ENCODE measurements at places on chromosomes 7 and 10.

DNA sequence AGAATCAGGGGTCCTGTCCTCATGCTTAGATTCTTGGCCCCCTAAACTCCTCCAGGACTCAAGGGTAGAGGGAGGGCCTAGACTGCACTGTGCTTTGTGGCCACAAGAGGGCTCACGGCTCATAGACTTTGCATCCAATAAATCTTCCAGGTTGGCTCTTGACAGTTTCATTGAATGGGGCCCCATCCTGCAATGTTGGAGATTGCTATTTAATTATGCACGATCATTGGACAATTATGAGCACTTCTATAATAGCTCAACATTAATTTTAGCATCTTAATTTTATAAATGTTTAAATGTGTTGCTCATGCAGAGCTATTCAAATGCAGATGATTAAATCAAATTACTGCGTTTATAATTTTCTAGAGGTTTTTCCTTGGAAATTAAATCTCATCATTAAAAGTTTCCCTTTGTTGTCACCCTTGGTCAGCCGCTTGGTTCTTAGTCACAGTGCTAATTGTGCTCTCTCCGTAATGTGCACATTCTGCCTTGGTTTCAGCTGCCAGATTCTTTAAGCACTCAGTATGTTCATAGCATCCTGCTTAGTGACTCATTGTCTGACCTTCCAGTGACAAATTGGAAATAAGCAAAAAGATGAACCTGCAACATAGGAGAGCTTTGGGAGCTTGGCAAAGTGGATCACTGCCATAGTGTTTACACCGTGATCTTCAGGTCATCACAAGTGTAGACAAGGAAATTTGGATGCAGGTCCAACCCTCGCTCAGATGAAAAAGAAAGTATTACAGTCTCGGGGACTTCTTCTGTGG is 33.4 kb upstream of the PLPP4 start:
- no peak for DNase-seq

DNA sequence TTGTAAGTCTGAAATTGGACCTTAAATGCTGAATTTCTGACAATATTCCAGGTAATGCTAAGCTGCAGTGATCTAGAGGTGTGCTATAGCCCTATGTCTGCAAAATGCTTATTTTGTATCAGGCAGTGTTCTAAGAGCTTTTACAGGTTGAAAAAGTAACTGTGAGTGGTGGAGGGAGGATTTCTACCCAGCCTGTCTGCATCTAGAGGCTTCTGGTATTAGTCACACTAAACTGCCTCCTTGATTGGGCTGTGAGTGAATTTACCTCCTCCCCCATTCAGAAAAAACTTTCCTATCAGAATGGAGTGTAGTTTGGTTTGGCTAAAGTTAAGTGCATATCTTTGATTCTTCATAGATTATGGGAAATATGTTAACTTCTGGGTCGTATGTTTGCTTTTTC is 56.8 kb downstream of the BBS9 start:
- DNase-seq = no peak

DNA sequence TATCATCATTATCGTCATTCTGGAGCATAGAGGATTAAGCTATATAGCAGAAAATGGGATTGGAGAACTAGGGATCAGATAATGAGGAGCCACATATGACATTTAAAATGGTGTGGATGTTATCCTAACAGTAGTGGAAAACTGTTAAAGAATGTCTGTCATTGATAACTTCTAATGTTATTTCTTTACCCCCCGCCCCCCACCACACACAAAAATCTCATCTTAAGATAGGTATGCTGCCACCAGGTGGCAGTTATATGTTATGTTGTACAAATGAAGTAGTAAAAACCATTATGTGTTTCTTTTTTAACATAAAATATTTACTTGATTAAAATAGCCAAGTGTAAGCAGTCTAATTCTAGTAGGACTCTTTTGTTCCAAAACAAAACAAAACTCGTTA is 13.0 kb downstream of the AKAP9 start:
- no peak for DNase-seq

- no peak for DNase-seq
Measured at GRCh38 chr10:114541797-114542160, 116.3 kb downstream of the ABLIM1 start.

DNA sequence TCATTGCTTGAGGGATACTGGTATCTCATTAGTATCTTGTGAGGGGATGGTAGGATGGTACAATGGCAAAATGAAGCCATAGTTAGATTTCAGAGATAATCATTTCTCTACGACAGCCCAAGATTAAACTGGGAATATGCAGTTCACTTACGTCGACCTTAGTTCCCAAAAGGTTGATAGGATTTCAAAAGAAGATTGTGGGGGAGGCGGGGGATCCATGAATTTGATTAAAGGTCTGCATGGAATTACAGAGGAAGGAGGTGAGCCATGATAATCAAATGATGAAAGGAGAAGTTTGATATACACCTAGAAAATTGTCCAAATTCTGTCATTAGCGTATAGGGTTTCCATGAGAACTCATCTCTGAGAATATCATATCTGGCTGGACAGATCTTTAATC is 206.6 kb downstream of the CELF2 start:
- no peak for DNase-seq

DNA sequence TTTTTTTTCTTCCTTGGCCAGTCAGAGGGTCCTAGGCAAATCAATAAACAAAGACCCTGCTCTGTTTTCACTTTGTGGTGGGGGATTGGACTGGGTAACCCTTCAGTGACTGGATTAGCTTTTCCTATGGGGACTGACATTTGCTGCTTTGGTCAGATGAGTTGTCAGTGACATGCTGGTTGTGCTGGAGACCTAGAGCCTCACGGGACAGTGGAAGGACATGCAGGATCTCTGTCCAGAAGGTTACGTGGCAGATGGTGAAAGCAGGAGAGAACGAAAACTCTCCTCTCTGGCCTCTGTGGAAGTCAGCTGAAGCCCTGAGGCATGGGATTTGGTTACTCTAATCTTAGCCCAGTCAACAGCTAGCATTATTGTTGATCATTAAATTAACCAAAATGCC is 90.0 kb upstream of the BMPER start:
- no peak for DNase-seq

GRCh38 chr10:4474829-4475228 is 351.2 kb upstream of the AKR1E2 start:
- DNase-seq = no peak

- DNase-seq = no peak
Measured at GRCh38 chr10:8352171-8353075, 297.9 kb downstream of the GATA3 start.

GRCh38 chr7:90688810-90689209 is 92.7 kb downstream of the CDK14 start:
- no peak for DNase-seq

DNA sequence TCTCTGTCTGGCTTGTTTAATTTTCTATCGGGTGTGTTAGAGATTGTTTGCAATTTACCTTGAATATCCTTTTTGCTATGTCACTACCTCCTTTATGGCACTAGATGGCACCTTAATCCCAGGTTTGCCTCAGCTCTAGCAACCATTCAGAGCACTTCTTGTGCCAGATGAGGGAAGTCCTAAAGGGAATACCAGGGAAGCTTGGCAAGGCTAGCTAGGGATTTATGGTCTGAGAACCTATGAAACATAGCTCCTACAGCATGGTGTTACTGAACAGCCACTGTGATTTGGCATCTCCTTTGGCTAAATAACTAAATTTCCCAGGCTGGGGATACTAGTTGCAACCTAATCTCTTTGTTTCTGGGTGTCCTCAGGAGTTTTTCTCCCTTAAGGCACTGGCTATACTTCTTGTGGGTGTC is 69.0 kb upstream of the VOPP1 start:
- DNase-seq = peak; percentile 11

GRCh38 chr7:129906700-129907099 is 46.1 kb downstream of the UBE2H start:
- DNase-seq = no peak

DNA sequence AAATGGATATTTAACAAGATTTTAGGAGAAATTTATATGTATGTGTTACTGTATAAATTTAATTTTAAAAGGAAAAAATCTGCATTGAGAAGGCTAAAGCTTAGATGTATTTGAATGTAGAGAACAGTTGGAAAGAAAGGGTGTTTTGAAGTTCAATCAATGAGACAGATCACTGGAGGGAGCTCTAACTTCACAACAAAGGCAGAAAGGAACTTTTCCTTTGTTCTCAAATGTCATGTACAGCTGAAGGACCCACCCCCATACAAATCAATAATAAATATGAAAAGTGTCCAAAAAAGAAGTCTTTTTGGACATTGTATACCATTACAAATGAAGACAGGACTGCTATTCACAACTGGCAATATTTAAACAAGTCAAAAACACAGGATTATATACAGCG is 403.4 kb downstream of the DNAJB9 start:
- DNase-seq = peak; percentile 20

GRCh38 chr7:33539659-33540400 is 365.5 kb upstream of the BMPER start:
- DNase-seq = no peak

DNA sequence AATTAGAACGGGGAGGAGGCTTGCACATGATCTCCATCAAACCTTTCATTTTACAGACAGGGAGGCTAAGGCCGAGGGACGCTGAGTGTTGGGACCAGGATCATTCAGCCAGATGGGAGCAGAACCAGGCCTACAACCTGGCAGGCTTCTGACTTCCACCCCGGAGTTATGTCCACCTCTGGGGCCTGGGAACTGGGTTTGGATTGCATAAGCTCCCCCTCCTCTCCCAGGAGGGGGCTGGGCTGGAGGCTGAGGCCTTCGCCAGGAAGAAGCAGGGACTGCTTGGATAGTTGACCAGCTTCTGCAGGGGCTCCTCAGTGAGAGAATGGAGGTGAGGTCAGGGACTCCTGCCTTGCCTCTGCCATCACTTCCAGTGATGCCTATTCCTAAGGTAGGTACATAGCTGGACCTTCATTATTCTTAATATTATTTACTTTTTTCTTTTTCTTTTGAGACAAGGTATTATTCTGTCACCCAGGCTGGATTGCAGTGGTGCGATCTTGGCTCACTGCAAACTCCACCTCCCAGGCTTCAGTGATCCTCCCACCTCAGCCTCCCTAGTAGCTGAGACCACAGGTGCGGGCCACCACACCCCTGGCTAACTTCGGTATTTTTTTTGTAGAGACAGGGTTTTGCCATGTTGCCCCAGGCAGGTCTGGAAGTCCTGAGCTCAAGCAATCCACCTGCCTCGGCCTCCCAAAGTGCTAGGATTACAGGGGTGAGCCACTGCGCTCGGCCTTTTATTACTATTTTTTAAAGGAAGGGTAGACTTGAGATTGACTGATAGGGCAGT is 1.3 kb downstream of the SNX10 start:
- no peak for DNase-seq

DNA sequence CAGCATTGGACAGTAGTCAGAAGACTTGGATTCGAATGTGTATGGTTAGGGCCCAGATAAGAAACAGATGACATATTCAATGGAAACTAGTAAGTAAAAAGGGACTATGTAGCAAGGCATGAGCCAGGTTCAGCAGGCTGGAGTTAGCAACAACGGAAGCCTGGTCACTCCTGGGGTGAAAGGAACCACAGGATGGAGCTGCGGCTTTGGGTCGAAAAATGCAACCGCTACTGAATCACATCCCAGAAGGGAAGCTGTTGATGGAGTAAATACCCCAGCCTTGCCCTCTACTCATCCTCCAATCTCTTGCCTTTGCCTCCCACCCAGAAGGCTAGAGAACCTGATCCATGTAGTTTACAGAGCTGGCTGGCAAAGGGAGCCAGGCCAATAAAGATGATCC is 37.5 kb upstream of the EGR2 start:
- DNase-seq = no peak

DNA sequence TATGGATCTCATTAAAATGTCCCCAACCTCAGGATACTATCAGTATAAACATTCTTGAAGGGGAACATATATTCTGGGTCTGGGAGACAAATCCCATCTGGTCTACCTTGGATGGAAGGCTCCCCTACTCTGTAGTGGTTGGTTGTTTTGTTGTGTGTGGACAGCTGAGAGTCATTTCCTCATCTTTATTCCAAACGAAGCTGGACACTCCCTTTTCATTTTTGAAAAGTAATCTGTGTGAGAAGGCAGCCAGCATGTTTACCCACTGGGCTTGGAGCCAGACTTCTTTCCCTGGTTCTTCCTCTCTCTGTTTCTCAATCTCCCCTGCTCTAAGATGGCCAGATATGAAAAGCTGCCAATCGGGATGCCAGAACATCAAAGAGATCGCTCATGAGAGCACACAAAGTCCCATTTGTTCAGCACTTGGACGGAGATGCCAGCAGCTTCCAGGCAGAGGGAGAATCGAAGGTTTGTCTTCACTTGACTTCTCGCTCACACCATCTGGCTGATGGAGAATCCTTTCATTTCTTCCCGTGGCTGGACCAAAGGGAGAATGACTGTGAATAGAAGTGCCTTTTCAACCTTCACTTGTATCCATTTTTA is 108.1 kb upstream of the AGR3 start:
- DNase-seq = no peak

DNA sequence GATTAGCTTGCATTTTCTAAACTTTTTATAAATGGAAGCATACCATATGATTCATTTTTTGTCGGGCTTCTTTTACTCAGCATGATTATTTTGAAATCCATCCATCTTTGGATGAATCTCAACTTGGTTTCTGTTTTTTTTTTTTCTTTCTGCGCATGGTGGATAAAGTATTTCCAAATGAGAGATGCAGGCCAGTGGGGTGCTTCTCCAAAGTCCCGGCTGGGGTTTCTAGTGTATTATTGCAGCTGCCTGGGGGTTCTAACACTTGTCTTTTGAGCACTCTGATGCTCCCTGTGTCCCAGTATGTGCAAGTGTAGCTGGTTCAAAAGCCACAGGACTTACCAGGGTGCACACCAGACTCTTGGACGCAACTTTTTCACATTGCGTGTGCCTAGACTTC is 70.9 kb upstream of the LOXL4 start:
- no peak for DNase-seq

Data from NCI-H524 treated with DMSO at 0.1 percent for 48 hours (cell line).